NCI-H187 treated with DMSO at 0.1 percent for 48 hours (cell line): ENCODE measurements at places on chromosomes 16 and 17.

DNA sequence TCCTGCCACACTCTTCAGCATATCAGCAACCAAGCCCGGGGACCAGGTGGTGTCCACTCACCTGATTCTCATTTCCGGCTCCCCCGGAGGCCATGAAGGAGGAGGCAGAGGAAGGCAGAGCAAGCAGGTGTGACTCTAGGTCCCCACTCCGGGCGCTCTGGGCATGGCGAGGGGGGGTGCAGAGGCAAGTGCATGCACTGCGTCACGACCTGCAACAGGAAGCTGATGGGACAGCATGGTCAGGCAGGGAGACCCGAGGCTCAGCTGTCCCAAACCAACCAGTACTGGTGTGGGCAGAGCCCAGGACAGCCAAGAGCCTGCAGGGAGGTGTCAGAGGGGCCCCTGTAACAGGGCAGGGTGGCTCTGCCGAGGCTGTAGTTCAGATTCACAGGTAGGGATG is 2.1 kb upstream of the ENGASE start:
- no peak for DNase-seq

- no peak for DNase-seq
These were observed 9.4 kb upstream of the SOX9 start for GRCh38 chr17:72111336-72111923.

DNA sequence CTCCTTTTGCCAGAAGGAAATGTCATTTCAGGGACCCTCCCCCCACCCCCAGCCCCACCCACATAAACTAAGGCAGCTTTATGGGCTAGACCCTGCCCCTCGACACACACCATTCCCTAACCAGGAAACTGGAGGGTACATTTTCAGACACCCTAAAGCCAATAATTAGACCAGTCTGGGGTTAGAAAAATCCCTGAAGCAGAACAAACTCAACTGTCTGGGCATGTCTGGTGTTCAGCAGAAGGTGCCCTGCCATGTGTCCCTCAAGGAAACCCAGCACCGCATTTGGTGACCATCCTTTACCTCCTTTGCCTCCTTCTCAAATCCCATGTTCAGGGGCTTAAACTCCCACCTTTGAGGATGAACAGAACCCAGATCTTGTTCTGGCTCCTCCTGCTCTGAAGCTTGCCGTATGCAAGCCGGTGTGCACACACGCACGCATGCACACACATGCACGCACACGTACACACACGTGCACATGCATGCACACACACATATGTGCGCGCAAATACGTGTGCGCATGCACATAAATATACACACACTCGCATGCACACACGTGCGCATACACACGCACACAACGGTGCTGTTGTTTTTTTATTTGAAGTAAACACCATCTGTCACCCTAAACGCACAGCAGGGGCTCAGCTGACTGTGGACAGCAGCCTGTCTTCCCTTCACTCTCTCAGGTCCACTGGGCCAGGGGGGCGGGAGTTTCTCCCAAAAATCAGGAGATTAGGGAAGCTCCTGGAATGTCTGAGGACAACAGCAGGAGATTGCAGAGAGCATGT is 156.8 kb upstream of the TNRC6C start:
- no peak for DNase-seq

DNA sequence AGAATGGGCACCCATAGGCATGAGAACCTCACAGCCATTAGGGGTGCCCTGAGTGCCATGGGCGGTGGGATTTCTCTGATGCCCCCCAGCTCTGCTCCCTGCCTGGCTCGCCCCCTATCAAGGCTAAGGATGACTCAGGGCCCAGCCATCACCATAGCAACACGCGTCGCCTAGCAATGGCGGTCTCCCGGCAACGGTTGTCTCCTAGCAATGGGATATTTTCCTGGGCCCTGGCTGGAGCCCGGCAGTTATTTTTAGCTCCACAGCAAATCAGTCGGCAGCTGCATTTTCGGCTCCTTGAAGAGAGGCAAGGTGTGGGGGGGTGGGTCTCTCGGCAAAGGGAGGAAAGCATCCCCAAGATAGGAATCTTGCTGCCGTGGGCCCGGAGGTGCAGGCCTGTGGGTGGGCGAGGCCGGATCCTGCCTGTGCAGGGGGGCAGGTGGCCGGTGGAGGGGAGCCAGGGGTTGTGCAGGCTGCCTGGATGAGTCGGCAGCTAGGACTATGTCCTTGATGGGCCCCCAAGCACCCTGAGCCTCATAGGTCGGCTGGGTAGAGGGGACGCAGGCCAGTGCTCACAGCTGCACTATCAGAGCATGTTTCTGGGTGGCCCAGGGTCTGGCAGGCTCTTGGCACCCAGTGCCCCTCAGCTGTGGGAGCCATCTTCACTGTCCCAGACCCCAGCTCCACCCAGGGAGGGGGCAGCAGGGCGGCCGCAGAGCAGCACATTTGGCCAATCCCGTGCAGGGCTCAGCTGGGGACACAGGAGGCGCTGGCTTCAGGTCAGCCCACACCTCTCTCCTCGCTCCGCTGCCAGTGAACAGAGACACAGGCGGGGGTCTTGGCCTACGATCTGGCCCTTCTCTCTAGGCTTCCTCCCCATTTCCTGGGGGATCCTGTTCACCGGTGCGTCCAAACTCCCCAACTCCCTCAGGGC is 4.2 kb upstream of the FBXL16 start:
- peak; percentile 91 for DNase-seq

GRCh38 chr17:43673516-43674323 is 12.0 kb upstream of the MEOX1 start:
- DNase-seq: no peak
